ENCODE measurements at places on chromosomes 5 and 9. TPM values are rescaled to one million over a fixed set of nuclear protein-coding genes. Genes with fewer than 3 reads are reported as not detected.

SPINK5 gene
- total RNA-seq = not detected

SLC36A2 gene
- total RNA-seq = not detected

LURAP1L gene
- total RNA-seq = not detected

JAKMIP2 gene
- total RNA-seq = 58.7 TPM

HTR1A gene
- total RNA-seq = not detected

EPB41L4A gene
- total RNA-seq = 1.3 TPM

GDNF gene
- total RNA-seq = not detected

DIPK1B gene
- not detected for total RNA-seq

WNK2 gene
- total RNA-seq = not detected

PCDHB16 gene
- total RNA-seq = 0.54 TPM

LRRC14B gene
- total RNA-seq = 0.48 TPM

INSL6 gene
- not detected for total RNA-seq

GABRA1 gene
- total RNA-seq = not detected

- no peak for DNase-seq
These were observed 99.3 kb downstream of the SEMA6A start for GRCh38 chr5:116475338-116475737.

GRCh38 chr9:79735023-79735779 is 163.4 kb downstream of the TLE4 start:
- no peak for DNase-seq

DNA sequence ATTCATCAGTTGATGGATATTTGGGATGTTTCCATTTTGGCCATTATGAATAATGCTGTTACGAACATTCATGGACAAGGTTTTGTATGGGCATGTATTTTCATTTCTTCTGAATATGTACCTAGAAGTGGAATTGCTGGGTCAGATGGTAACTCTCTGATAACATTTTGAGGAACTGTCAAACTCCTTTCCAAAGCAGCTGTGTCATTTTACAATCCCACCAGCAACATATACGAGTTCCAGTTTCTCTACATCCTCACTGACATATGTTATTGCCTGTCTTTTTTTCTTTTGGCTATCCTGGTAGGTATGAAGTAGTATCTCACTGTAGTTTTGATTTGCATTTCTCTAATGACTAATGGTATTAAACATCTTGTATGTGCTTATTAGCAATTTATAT is 86.7 kb downstream of the PRKACG start:
- DNase-seq = no peak

GRCh38 chr5:74201334-74202081 is 439.0 kb downstream of the ENC1 start:
- no peak for DNase-seq

GRCh38 chr5:99076723-99077640 is 148.2 kb upstream of the CHD1 start:
- DNase-seq = no peak

- no peak for DNase-seq
These were observed 79.0 kb downstream of the COL23A1 start for GRCh38 chr5:178511172-178511571.

DNA sequence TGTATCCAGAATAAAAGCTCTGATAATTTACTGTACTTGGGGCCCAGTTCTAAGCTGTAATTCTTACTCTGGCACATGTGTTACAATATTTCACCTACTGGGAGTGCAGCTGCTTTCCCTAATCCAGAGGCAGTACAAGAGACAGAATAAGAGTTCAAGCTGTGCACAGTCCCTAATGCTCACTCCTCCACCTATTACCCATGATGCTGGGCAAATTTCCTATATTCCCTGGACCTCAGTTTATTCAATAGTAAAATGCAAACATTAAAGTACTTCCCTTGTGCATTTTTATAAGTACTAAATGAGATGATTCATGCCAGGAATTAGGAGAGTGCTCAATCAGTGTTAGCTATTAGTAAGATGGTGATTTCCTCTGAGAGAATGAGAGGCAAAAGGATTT is 28.0 kb upstream of the TAF11L2 start:
- no peak for DNase-seq

GRCh38 chr5:149452007-149452664 is 73.0 kb upstream of the IL17B start:
- no peak for DNase-seq

DNA sequence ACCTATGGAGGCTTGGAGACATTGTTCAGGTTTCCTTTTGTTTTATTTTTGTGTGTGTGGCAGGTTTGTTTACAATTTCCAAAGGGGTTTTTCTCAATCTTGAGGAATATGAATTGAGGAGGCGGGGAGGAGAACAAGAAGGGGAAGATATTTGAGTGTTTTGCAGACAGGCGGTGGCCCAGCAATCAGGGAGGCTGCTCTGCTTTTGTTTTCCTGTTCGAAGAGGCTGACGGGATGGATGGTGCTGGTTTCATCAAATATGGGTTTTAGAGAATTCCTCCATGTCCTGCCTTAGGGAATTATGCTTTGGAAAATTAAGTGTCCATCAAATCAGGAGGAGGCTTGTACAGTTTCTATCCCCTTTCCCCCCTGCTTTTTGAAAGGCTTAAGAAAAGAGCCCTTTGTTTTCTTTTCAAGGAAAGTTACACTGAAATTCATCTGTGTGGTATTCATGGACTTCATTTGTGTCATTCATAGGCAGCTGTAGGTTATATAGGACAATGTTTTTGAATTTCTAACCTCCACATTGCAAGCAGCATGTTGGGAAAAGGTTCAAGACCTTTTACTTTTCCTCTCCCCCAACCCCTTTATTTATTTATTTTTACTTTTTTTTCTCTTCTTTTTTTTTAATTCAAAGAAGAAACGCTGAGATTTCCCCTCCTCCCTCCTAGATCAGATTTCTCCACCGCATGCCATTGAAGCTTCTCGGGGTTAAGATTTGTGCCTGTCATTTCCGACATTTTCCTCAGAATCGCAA is 107.4 kb downstream of the ZNF462 start:
- DNase-seq = no peak

DNA sequence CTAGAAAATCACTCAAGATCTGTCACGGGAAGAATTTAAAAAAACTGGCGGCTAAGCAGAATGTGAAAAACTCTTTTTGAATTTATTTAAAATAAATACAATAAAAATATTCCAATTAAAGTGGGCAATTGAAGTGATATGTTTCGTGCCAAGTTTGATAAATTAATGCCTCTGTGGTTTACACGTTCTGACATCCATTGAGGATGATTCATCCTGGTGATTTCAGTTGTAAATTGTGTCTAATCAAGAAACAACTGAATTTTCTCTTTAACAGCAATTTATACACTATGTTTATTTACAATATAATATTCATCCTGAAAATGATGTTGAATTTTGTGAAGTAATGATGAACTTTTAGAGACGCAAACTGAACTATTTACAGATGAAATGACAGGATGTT is 21.0 kb upstream of the OSMR start:
- DNase-seq = no peak

DNA sequence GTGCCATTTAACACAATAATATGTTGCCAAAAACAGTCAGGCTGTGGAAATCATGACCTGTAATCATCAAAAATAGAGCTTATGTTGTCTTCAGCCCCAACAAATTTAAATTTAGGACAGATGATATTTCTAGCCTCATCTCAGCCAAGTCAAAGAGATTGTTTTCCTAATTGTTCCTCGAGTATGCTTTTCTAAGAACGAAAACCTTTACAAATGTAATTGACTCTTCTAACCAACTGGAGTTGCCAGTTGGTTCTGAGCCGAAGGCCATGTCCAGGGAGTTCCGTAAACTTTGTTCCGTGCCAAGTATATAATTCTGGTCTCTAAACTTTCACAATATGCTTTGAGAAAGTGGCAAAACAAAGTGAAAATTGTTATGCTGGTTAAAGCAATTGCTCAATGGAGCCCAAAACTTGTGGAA is 160.8 kb downstream of the CEMIP2 start:
- no peak for DNase-seq

- DNase-seq = no peak
These were observed 58.8 kb downstream of the SYK start for GRCh38 chr9:90860382-90860781.

DNA sequence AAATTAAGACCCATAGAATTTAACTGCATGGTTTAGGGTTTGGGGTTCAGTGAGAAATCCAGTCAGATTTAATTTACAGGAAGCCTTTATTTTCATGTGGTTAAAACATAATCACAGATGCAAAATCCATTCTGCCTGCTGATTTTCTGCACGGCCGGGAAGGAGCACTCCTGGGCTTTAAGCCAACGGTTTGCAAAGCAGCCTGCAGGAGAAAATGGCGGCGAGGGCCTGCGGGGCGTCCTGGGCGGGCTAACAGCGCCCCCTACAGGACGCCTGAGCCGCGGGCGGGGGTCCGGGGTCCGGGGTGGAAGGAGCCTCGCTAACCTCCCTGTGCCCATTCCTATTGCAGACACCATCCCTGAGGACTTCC is 47.6 kb downstream of the THBS4 start:
- DNase-seq = peak; percentile 86

GRCh38 chr9:21455320-21455719 is 15.1 kb downstream of the IFNA1 start:
- peak; percentile 76 for DNase-seq

GRCh38 chr9:116767219-116767618 is 80.1 kb downstream of the TRIM32 start:
- no peak for DNase-seq

- no peak for DNase-seq
These were observed 53.4 kb downstream of the PLPP1 start for GRCh38 chr5:55481293-55481855.

GRCh38 chr9:34572092-34572491 is 17.4 kb downstream of the CNTFR start:
- DNase-seq = no peak

- DNase-seq = no peak
These were observed 46.8 kb upstream of the FCN1 start for GRCh38 chr9:134964271-134965055.

GRCh38 chr9:112849363-112849922 is 41.2 kb downstream of the SLC46A2 start:
- peak; percentile 75 for DNase-seq

DNA sequence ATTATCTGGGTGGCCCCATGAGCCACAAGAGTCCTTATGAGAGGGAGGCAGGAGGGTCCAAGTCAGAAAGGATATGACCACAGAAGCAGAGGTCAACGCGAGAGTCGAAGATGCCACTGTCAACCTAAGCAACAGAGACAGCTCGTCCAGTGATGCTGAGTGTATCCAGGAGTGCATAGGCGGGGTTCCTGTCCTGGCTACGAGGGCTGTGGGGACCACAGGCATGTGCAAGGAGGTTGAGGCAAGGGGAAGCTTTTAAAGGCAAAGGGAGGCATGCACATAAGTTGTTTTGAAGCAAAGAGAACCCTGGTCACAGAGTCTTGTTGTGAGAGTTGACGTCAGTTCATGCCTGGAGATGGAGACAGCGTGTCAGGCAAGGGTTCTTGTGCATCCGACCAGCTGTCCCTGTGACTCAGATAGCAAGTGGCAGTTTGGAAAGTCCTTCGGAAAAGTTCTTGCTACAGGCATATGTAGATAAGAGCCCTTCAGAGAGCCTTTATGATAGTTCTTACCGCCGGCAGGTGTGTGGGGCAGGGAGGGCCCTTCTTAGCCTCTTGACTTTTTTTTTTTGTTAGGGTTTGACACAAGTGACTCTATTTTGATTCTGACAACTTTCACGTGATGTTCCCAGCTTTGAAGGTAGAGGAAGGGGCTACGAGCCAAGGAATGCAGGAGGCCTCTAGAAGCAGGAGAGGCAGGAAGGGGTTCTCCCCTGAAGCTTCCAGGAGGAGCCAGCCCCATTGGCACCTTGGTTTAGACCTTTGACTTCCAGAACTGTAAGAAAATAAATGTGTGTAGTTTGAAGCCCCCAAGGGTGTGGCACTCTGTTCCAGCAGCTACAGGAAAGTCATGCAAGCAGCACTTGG is 66.0 kb upstream of the FCN1 start:
- no peak for DNase-seq

GRCh38 chr5:131532031-131532640 is 102.9 kb downstream of the RAPGEF6 start:
- no peak for DNase-seq

DNA sequence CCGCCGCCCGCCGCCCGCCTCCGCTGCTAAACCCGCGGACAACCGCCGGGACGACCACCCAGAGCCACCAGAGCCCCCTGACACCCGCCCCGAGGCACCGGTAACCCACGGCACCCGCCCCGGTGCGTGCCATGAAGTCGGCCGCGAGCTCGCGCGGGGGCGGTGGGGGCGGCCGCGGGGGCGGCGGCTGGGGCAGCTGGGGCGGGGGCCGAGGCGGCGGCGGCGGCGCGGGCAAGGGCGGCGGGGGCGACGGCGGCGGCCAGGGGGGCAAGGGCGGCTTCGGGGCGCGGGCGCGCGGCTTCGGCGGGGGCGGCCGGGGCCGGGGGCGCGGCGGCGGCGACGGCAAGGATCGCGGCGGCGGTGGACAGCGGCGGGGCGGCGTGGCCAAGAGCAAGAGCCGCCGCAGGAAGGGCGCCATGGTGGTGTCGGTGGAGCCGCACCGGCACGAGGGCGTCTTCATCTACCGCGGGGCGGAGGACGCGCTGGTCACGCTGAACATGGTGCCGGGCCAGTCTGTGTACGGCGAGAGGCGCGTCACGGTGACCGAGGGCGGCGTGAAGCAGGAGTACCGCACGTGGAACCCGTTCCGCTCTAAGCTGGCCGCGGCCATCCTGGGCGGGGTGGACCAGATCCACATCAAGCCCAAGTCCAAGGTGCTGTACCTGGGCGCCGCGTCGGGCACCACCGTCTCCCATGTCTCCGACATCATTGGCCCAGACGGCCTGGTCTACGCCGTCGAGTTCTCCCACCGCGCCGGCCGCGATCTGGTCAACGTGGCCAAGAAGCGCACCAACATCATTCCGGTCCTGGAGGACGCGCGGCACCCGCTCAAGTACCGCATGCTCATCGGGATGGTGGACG is 499 bp downstream of the FBLL1 start:
- no peak for DNase-seq

- DNase-seq = no peak
These were observed 27.0 kb downstream of the RAPGEF6 start for GRCh38 chr5:131607903-131608540.

DNA sequence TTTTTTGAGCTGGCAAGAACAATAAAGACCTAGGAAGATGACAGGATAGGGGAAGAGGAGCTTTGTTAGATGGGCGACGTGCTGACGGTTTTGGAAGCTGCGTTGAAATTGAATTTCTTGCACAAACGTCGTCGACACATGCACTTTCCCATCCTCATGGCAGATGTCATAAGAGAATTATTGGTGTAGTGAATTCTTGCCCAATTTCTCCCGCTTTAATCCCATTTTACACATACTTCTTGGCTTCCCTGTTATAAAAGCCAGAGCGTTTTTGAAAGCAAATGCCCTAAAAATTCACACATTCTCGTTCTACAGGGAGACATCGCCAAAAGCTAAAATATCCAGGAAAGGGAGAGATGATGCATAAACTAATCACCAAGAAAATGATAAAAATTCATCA is 109.8 kb upstream of the DAP start:
- DNase-seq = no peak

GRCh38 chr5:84231433-84231832 is 153.2 kb downstream of the EDIL3 start:
- no peak for DNase-seq

GRCh38 chr9:4318326-4318725 is 18.5 kb upstream of the GLIS3 start:
- DNase-seq = no peak

Measured in Karpas-422 (cell line).